Neural crest cell (in vitro differentiated cells): ENCODE measurements at places on chromosomes 3 and 15. TPM values are rescaled to one million over a fixed set of nuclear protein-coding genes. Genes with fewer than 3 reads are reported as not detected.

Gene TRPM1
- total RNA-seq: not detected in 2 replicates

Gene NMNAT3
- 2.1 and 2.5 TPM in 2 replicates for total RNA-seq

Gene ACKR4
- total RNA-seq: not detected in 2 replicates

Gene PRSS50
- total RNA-seq: 0.35 and 0.39 TPM in 2 replicates

Gene PPP1R14D
- not detected in 2 replicates for total RNA-seq

Gene ALDH1A2
- total RNA-seq: 0.91 and 1.7 TPM in 2 replicates

Gene ABTB1
- total RNA-seq: 6.8 and 7.2 TPM in 2 replicates

Gene RHOV
- 0.80 and 1.0 TPM in 2 replicates for total RNA-seq

Gene CSPG5
- total RNA-seq: 21.9 and 23.3 TPM in 2 replicates

Gene LRRC31
- not detected in 2 replicates for total RNA-seq

Gene PLA2G4D
- not detected in 2 replicates for total RNA-seq

Gene NSMCE3
- 11.9 and 12.5 TPM in 2 replicates for total RNA-seq

Gene PCNP
- 153 and 167 TPM in 2 replicates for total RNA-seq

Gene GOLGA8S
- total RNA-seq: 0.25 and 0.33 TPM in 2 replicates

Gene KNG1
- total RNA-seq: not detected in 2 replicates

Gene B2M
- 95.2 and 104 TPM in 2 replicates for total RNA-seq
